ENCODE measurements at places on chromosomes 1 and 21. TPM values are rescaled to one million over a fixed set of nuclear protein-coding genes. Genes with fewer than 3 reads are reported as not detected.
A peak's percentile ranks its signal among the peaks of the same experiment; 100 is the strongest.

DNA sequence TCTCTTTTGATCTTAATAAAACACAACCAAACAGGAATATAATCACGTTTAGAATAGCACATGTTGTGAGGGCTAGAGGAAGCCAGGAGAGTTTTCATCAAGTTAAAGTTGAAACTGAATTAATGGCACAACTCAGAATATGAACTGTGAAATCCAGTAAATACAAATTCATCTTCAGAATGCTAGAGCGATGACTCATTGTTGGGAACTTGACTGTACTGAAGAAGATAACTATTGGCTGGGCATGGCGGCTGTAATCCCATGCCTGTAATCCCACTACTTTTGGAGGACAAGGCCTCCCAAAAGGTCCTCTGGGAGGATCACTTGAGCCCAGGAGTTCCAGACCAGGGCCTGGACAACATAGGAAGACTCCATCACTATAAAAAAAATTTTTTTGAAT is 8.8 kb downstream of the SYF2 start:
- no peak for DNase-seq

DNA sequence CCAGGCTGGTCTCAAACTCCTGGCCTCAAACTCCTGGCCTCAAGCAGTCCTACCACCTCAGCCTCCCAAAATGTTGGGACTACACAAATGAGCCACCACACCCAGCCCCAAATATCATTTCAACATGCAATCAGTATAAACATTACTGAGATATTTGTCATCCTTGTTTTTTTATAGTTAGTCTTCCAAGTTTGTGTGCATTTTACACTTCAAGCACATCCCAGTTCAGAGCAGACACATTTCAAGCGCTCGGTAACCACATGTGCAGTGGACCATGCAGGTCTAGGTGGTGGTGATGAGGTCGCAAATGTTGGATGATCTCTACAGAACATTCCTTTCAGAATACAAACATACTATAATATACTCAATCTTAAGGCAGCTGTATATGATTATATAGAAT is 23.8 kb upstream of the APP start:
- no peak for DNase-seq

GRCh38 chr1:61506236-61506635 is 218.7 kb downstream of the TM2D1 start:
- no peak for DNase-seq

DNA sequence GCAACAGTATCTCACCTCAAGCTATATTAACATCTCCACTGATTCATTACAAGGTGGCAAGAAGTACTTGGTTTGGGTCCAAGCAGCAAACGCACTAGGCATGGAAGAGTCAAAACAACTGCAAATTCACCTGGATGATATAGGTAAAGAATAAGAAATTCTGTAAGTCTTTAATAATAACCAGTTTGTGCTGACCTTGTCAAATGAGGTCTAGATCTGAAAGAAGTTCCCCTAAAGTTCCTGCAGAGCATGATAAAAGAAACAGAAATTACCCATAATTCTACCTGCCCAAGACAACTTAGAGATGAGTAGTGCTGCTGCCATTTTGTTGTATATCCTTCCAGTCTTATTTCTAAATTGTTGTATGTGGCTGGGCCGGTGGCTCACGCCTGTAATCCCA is 34.5 kb downstream of the IL23R start:
- DNase-seq, result no peak

DNA sequence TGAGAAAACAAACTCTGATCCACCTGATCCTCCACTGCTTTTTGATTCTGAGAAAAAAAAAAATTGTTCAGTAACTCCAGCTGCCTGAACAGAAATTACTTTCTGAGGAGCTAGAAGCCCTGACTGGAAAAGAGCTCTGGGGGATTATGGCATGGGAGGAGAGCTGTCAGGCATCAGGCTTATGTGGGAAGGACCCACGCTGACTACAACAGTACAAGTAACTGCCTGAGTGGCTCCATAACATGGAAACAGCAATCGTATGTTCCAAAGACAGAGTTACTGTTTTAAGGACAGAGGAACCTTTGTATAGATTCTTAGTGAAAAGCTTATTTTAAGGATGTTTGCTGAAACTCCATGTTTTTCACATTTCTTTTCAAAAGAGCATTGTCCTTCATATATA is 1.2 kb upstream of the ANGPTL7 start:
- no peak for DNase-seq

DNA sequence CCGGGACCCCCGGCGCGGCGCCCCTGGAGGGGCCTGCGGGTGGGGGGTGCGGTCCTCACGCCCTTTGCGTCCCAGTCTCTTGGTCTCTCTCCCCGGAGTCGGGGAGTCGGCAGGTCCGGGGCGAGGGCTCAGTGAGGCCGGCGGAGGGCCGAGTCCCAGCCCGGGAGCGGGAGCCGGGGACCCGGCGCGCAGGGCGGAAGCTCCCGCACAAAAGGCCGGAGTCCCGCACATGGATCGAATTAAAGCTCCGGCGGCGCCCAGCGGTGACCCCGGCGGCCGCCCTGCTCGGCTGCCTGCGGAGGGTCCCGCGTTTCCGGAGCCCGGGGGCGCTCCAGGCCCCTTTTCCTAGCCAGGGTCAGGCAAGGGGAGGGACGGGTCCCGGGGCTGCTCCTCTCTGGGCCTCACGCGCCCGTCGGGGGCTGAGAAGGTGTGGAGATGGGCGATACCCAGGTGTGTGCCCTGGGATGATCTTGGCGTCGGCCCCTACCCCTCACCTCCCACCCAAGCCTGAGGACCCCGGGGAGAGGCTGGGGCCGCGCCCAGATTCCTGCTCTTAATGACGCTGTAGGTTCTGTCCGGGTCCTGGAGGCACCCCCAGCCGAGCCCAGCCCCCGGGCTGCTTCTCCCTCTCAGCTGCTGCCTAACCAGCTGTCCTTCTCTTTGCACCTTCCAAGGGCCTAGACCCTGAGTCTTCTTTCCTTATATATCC is 512 bp downstream of the FBLIM1 start:
- no peak for DNase-seq

DNA sequence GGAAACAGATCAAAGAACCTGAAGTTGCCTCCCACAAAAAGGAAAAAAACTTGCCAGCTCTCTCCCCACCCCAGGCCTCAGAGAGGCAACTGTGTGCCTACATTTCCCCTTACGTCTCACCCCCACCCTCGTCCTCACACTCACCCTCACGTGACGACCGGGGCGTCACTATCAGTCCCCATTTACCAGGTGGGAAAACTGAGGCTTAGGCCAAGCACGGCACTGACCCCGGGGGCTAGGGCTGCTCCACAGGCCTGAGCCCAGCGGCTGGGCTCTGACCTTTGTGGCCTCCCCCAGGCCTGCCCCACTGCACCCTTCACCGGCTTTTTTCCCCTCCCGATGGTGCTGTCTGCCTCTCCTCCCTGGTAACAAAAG is 51.5 kb upstream of the RUNX3 start:
- DNase-seq, result no peak

DNA sequence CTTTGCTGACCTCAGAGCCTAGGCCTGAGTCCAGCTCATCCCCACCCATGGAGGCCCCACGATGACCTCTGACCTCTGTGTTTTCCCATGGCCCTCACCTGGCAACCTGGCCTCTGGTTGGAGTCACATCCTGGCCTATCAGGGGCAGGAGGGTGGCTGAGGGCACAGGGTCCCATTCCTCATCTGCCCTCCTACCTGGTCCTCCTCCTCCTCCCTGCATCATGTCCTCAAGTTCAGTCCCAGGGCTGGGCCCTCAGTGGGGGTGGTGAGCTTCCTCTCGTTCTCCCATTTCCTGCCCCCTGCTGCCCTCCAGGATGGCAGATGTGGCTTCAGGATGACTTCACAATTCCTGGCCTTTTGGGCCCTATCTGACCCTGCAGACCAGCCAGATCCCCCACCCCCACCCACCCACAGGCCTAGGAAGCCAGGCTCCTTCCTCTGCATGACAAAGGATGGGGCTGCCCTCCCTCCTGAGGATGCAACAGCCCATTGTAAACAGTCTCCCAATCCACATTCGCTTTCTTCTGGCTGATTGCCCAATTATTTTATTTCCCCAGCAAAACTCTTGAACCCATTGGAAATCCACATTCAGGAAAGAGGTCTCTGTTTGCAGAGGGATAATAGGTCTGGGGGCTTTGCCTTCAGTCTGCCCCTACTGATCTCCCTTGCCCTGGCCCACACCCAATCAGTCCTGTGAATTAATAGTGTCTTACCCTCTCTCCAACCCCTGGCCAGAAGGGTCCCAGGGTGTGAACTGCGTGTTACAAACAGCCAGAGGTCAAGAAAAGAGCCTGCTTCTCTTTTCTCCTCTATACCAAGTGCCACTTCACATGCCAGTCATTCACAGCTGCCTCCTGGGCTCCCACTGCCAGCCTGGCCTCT is 10.3 kb upstream of the LEFTY1 start:
- DNase-seq, result no peak

DNA sequence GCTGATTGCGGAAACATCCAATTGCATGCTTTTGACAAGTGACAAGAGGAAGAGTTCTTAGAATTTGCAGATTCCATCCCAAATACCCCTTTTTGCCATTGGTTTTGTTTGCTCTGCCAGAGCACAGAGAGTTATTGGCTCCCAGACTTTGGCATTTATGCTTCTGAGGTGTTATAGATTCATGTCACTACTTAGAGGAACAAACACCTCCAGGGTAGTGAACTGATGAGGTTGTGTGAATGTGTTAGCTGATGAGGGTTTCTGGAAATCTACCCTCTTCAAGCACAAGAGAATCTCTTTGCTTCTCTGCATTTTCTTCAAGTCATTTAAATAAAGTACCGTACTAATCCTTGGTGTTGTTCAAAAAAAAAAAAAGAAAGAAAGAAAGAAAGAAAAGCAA is 33.9 kb upstream of the BRINP3 start:
- DNase-seq, result no peak

GRCh38 chr1:59285691-59286090 is 11.2 kb upstream of the FGGY start:
- DNase-seq, result no peak

DNA sequence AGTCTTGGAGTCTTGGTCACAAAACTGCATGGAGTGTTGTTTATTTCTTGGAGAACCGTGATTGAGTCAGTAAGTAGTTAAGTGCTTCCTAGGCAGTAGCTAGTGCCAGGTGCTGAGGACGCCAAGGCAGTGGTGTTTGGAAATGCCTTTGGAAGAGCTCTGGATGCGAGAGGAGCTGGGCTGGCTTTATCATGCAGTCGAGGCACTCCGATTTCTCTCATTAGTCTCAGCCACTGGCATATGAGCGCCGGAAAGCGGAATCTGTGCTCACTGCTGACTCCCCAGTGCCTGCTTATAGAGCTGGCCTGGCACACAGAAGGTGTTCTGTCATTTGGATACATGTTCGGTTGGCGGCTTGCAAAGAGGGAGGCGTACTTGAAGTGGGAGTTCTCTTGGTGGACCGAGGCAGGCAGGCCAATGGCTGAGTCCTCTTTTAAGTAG is 3.6 kb downstream of the TENT5C start:
- DNase-seq, result peak; percentile 79

DNA sequence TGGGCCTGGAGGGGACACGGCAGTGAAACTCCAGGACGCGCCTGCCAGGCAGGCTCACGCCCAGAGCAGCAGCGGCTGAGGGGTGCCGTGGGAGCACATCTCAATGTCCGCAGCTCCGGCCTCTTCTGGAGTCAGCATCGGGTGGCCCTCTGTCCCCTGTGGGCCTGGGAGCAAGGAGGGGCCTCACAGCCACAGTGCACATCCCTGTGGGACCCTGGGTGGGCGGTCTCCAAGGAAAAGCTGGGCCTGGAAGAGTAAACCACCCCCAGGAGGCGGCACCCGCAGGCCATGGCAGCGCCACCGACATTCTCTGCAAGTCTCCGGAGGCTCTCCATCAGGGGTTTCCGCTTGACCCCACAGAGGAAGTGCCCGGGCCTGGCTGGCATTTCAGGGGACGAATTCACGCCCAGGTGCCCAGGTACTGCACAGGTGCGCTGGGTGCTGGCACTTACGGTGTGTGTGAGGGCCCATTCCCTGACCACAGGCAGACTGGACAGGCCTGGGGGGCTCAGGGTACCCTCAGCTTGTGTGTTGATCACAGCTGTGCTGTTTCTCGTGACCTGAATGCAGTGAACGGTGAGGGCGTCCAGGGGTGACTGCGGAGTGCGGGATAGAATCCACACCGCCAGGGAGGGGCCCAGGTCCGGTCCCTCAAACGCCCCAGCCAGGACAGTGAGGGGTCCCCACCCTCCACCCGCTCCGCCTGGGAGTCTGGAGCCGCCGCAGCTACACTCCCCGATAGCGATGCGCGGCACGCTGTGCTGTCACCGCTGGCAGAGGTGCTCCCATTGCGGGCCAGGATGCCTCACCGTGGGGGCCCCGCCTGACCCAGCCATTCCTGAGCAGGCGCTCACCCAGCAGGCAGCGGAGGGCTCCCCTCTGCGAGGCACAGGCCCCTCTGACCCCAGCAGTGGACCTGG is 16.6 kb upstream of the RNF223 start:
- no peak for DNase-seq

GRCh38 chr1:109917768-109918606 is 7.3 kb downstream of the CSF1 start:
- DNase-seq, result no peak

GRCh38 chr1:87400813-87401212 is 72.1 kb downstream of the LMO4 start:
- no peak for DNase-seq

- no peak for DNase-seq
These were observed 91.5 kb downstream of the NGF start for GRCh38 chr1:115246526-115246925.

- peak; percentile 67 for DNase-seq
These were observed 32.8 kb downstream of the ELK4 start for GRCh38 chr1:205598841-205599668.

DNA sequence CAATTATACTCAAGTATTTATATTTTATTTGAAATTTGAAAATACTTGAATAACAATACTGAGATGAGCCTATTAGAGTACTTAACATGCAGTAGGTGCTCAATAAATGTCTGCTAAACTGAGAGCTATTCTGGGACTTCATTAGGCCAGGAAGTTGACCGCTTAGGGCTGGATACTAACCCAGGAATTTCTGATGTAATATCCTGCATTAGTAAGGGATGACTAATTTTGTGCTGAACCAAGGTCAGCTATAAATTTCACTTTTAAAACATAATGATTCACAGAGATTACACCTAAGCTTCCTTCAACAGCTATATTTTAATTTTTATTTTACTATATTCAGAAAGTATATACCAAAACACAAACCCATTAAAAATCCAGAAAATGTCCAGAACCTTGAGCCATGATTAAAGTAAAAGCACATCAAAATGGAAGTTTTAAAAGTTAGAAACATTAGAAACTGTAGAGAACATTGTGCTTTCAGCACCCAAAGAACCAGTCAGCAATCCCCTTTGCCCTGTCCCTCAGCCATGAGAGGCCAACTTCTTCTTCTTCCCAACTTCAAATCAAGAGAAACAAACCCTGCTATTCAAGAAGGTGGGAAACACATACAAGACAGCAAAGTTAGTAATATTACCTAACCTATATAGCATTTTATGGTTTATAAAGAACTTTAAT is 35.4 kb downstream of the WNT2B start:
- no peak for DNase-seq

Gene TRIM58
- total RNA-seq, result 7.5 TPM

Gene HSD3B1
- not detected for total RNA-seq

Gene CD164L2
- 1.5 TPM for total RNA-seq

Gene LRRC38
- 0.79 TPM for total RNA-seq

Gene TMEM125
- 2.0 TPM for total RNA-seq

Gene TMEM81
- 5.7 TPM for total RNA-seq

Gene MYOG
- 0.47 TPM for total RNA-seq

Gene TP73
- 1.5 TPM for total RNA-seq

Gene MAGI3
- 18.8 TPM for total RNA-seq
